ENCODE measurements at places on chromosomes 7 and 10.

DNA sequence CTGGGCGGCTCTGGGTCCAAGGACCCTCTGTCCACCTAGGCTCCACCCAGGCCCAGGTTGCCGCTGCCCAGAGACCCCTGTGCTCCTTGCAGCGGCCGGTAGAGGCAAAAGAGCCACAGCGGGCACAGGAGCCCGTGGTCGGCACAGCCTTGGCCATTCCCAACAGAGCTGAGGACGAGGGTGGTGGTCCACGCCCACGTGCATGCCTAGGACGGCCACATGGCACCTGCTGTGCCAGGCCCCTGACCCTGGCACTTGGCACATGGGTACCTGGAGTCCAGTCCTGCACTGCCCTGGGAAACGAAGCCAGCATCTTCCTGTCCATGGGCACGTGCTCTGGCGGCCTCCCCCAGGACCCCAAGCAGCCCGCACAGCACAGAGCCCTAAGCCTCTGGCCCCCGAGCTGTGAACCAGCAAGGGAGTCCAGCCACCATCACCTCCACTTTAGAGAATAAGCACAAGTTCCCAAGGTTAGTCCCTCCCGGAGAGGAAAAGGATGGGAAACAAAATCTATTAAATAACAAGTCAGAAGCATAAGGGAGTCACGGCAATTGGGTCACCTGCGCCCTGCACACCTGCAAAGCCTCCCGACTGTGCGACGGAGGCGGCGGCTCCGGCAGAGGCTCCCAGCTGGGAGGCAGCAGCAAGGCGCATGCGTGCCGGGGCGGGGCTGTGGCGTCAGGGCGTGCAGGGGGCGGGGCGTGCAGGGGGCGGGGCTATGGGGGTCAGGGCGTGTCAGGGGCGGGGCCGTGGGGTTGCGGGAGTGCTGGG, 59.1 kb downstream of the STK32C start:
- H3K27ac ChIP-seq = no peak overlapping the region
- peaks cover 9% of the 10 kb centered on the region for H3K4me1 ChIP-seq
- H3K27me3 ChIP-seq = no peaks in the 10 kb centered on the region
- peak; percentile 80 for DNase-seq
- H3K36me3 ChIP-seq = no peaks in the 10 kb centered on the region

DNA sequence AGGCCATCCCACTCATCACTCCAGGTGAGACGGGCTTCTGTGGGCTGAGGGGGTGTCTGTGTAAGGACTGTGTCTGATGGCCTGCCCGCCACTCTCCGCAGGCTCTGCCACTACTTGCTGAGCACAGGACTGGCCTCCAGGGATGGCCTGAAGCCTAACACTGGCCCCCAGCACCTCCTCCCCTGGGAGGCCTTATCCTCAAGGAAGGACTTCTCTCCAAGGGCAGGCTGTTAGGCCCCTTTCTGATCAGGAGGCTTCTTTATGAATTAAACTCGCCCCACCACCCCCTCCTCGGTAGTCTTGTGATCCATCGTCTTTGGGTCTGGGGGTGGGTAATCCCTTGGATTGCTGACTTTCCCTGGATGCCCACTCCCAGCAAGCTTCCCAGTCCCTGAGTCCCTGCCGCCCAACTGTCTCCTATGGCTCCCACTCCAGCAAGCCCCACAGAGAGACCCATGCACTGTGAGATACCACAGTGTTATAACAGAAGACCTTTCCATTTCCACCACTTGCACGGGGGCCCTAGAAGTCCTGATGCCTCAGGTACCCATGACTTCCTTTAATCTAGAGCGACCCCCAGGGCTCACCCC, 4.7 kb downstream of the FXYD4 start:
- H3K27ac ChIP-seq = no peak overlapping the region
- no peaks in the 10 kb centered on the region for H3K27me3 ChIP-seq
- no peak overlapping the region for H3K4me3 ChIP-seq
- no peaks in the 10 kb centered on the region for H3K4me1 ChIP-seq

GRCh38 chr7:348962-349743, 59.2 kb downstream of the FOXL3 start:
- DNase-seq = peak; percentile 38
- no peaks in the 10 kb centered on the region for H3K27me3 ChIP-seq
- H3K4me3 ChIP-seq = no peak overlapping the region
- peaks cover 8% of the 10 kb centered on the region for H3K4me1 ChIP-seq
- H3K36me3 ChIP-seq = no peaks in the 10 kb centered on the region

DNA sequence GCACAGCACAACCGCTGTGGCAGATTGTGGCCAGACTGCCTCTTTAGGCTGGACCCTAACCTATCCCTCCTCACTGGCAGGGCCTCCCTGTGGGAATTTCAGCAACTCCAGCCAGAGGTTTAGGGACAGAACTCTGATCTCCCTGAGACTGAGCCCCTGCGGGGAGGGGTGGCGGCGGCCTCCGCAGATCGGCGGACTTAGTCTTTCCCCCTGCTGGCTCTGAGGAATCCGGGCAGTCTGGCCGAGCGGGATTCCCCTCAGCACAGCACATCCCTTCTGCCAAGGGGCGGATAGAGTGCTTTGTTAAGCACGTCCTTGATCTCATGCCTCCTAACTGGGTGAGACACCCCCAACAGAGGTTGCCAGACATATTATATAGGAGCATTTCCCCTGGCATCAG, 224.2 kb upstream of the NPY start:
- H3K4me1 ChIP-seq = no peaks in the 10 kb centered on the region
- H3K36me3 ChIP-seq = no peaks in the 10 kb centered on the region
- no peak overlapping the region for H3K4me3 ChIP-seq
- DNase-seq = no peak
- H3K27ac ChIP-seq = no peak overlapping the region
- no peaks in the 10 kb centered on the region for H3K27me3 ChIP-seq

DNA sequence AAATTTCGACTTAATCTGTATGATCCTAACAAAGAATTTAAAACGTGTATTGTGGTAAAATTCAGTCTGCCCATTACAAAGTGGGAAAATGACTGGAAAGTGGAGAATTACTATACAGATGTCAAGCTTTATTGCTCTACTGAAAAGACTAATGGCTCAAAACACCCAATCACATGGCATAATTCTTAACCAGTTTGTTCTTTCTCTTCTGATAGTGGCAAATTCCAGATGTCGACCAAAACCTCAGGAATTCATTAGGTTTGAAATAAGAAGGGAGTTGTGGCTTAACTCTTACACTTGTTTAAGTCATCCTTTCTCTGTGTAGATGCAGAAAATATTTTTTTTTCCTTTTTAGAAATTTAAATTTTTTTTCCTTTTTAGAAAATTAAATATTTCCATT, 1254.9 kb upstream of the LRRN3 start:
- DNase-seq = no peak
- H3K4me1 ChIP-seq = no peaks in the 10 kb centered on the region
- H3K27ac ChIP-seq = no peak overlapping the region
- no peaks in the 10 kb centered on the region for H3K36me3 ChIP-seq

GRCh38 chr10:119090968-119091367, 10.4 kb upstream of the EIF3A start:
- no peak for DNase-seq
- no peaks in the 10 kb centered on the region for H3K36me3 ChIP-seq
- H3K4me3 ChIP-seq = no peak overlapping the region
- no peak overlapping the region for H3K27ac ChIP-seq
- no peaks in the 10 kb centered on the region for H3K4me1 ChIP-seq

- H3K36me3 ChIP-seq = no peaks in the 10 kb centered on the region
- H3K27me3 ChIP-seq = no peaks in the 10 kb centered on the region
- DNase-seq = no peak
- no peak overlapping the region for H3K27ac ChIP-seq
- peaks cover 5% of the 10 kb centered on the region for H3K4me1 ChIP-seq
These were observed 245.1 kb downstream of the CAMK1D start for GRCh38 chr10:12594448-12594944.

DNA sequence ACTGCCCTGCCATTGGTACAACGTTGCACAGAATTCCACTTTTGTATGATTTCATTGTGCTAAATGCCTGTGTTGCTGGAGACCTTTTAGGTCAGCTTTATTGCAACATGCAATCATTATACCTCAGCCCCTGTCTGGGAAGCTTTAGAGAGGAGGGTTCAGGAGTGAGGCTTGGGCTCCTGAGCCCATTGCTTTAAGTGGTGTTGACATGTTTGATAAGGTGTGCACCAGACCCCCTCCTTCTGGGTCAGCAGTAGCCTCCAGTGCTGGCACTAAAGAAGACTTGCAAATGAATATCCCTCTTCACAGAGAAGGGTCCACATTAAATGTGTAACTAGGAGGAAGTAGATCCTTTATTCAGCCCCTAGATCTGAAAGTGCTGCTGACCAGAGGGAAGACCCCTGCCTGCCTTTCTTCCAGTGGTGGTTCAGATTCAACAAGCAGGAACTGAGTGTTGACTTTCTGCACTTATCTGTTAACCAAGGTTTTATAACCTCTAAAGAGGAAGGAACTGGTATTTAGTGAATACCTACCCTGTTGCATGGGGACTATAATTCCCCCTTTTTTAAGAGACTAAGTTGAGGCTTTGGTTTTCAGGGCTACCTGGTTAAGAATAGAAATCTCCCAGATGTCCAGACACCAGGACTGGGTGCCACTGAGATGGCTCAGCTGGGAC, 369.4 kb upstream of the IGFBP3 start:
- no peaks in the 10 kb centered on the region for H3K27me3 ChIP-seq
- no peaks in the 10 kb centered on the region for H3K4me1 ChIP-seq
- H3K36me3 ChIP-seq = no peaks in the 10 kb centered on the region
- H3K4me3 ChIP-seq = no peak overlapping the region
- no peak overlapping the region for H3K27ac ChIP-seq
- no peak for DNase-seq

- H3K4me1 ChIP-seq = no peaks in the 10 kb centered on the region
- H3K36me3 ChIP-seq = no peaks in the 10 kb centered on the region
- H3K4me3 ChIP-seq = no peak overlapping the region
- no peaks in the 10 kb centered on the region for H3K27me3 ChIP-seq
- DNase-seq = no peak
- no peak overlapping the region for H3K27ac ChIP-seq
These were observed 70.9 kb upstream of the COL1A2 start for GRCh38 chr7:94323844-94324243.

GRCh38 chr7:74061840-74062539, 21.6 kb upstream of the LIMK1 start:
- H3K27me3 ChIP-seq = no peaks in the 10 kb centered on the region
- peaks cover 47% of the 10 kb centered on the region for H3K4me1 ChIP-seq
- no peak overlapping the region for H3K4me3 ChIP-seq
- peak; percentile 96 for DNase-seq
- no peaks in the 10 kb centered on the region for H3K36me3 ChIP-seq

DNA sequence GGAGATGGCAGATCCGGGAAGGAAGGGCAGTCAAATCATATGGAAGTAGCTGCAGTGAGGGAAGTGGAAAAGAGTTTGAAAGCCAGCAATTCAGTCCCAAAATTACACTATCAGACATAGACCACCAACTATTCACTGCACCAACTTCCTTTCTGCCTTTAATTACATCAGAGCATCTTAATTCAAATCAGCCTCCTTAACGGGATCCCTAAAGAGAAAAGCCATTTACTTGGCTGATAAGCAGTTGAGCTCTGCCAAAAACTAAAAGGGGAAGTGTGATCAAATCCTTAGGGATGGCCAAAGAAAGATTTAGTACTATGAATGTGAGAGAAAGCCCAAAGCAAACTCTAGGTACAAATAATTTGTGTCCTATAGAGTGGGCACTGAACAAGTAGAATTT, 110.4 kb downstream of the AMPH start:
- no peak overlapping the region for H3K27ac ChIP-seq
- no peak overlapping the region for H3K4me3 ChIP-seq
- no peaks in the 10 kb centered on the region for H3K4me1 ChIP-seq
- no peaks in the 10 kb centered on the region for H3K27me3 ChIP-seq
- H3K36me3 ChIP-seq = no peaks in the 10 kb centered on the region
- DNase-seq = no peak

DNA sequence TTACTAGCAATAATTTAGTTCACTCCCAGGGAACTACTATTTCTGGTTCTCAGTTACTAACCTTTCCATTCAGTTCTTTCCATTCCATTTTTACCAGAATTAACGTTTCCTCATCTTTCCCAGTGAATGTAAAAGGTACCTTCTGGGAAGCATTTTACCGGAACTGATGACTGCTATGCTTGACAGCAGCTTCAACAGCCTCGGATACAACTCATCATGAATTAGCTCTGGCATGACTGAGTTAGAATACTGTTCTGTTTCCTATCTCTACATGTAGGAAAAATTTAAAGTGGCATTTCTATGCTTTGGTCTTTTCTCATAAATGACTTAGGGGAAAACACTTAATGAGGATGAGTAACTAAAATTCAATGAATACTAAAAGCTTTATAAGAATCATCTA, 18.6 kb downstream of the TAS2R41 start:
- H3K4me1 ChIP-seq = no peaks in the 10 kb centered on the region
- H3K4me3 ChIP-seq = no peak overlapping the region
- no peaks in the 10 kb centered on the region for H3K36me3 ChIP-seq
- H3K27ac ChIP-seq = no peak overlapping the region
- DNase-seq = no peak
- H3K27me3 ChIP-seq = no peaks in the 10 kb centered on the region

DNA sequence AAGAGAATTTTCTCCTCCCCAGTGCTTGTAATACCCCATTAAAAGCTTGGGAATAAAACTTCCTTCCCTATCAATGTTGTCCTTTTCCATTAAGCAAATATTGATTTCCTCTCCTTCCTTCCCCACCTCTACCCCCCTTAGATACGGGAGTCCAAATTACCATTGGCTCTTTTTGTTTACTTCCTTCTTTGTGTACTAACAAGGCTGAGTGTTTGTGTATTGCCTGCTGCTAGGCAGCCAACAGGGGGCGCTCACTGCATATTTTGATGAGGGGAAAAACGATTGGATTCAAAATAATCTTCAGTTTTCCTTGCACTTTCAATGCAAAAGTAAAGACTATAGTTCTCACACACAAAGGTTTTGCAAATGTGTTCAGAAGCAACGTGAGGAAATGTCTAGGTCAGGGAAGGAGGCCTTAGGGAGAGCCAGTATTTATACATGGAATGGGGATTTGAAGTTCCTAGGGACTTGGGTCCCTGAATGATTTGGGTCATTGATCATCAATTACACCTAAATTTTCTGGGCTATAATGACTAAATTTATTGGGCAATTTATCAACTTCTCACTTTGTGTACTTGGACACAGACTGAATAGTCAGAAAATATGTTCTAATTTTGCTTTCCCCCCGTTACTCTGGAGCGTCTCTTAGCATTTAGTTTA, 23.6 kb upstream of the VPS41 start:
- H3K27ac ChIP-seq = no peak overlapping the region
- peak; percentile 74 for DNase-seq
- no peak overlapping the region for H3K4me3 ChIP-seq
- H3K36me3 ChIP-seq = no peaks in the 10 kb centered on the region
- peaks cover 10% of the 10 kb centered on the region for H3K4me1 ChIP-seq
